ENCODE measurements at places on chromosomes 11 and 22. TPM values are rescaled to one million over a fixed set of nuclear protein-coding genes. Genes with fewer than 3 reads are reported as not detected.
A peak's percentile ranks its signal among the peaks of the same experiment; 100 is the strongest.

DNA sequence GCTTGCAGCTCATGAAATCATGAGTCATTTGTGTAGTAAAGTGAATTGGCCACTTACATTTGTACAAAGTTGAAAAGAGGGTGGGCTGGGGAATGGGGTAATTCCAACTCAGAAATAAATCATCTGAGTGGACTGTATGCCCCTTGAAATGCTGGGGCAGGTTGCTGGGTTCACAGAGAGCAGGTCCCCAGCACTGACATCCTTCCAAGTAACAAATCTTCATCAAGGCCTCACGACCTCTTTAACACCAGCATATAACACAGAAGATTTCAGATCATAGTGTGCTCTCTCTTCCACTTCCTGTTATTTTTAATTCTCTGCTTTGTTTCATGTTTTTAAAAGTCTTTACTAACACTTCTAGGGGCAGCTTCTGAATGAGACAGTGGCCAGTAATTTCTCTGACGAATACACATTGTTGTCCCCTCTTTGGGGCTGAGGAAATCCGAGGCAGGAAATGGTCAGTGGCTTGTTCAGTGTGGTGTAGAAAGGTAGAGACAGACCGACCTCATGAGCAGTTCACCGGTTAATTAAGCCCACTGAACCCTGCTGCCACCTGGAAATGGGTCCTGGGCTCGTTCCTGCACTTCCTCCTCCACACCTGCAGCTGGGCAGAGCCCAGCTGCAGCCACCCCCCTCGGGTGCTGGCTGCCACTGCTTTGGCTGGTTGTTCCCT, 127.7 kb downstream of the MAML2 start:
- DNase-seq = no peak

DNA sequence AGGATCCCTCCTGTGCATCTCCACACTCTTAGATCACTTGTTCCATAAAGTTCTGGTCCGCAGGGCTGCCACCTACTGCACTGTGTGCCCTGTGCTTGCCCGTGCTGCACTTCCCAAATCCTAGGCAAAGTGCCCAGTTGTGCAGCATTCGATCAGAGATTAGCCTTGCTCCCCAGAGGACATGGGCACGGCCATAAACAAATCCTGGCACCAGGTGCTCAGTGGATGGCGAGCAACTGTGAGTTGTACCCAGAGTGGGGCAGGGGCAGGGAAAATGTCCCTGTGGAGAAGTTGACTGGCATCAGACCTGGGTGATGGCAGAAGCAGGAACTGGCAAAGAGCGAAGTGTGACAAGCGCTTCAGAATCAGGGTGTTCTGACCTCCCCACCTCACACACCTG, 4.7 kb downstream of the FADS2 start:
- DNase-seq = no peak

GRCh38 chr11:124920870-124921609, 2.0 kb downstream of the HEPN1 start:
- DNase-seq = peak; percentile 53

GRCh38 chr11:10108915-10109680, 184.9 kb downstream of the SBF2 start:
- DNase-seq = peak; percentile 53

GRCh38 chr11:2207773-2208621, 36.4 kb upstream of the TH start:
- no peak for DNase-seq

- no peak for DNase-seq
These were observed 22.6 kb downstream of the MRGPRD start for GRCh38 chr11:68958211-68958610.

DNA sequence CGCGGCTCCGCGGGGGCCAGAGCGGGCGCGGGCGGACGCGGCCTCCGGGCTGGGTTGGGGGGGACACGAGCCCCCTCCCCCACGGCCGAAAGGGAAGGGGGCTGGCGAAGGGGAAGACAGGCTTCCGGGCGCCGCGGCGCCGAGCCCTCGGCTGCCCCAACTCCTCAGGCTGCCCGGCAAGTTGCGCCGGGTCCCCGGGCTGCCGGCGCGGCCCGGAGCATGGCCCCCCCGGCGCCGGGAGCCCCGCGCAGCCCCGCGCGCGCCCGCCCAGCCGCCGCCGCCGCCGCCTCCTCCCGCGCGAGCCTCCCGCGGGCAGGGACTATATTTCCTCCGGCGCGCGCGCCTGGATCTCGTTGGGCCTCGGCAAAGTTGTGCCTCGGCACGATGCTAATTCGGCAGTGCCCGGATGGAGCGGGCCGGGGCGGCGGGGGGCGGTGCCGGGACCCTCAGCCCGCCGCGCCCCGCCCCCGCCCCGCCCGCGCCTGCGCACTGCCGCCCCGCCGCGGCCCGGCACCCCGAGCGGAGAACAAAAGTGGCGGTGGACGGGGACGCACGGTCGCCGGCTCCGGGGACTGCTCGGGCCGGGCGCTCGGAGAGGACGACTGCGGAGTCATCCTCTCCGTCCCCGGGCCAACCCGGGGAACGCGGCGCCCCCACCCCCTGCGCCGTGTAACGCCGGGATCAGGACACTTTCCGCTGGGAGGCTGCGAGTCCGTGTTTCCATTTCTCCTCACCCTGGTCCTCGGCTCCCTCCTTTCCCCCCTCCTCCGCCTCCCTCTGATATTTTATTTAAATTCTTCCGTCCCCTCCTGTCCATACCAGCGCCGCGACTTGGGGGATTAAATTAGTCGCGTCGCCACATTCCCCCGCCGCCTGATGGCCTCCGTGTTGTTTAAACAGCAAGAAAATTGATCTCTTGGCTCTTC, at the start of gene PHF21B:
Gene PHF21B (minus strand): TSS at position 400 of the 926 bp plus-strand sequence. CDS start 456 bp downstream, outside the sequence.
- DNase-seq = no peak

The MAJIN gene
- not detected for total RNA-seq

The LINC01488 gene
- total RNA-seq = not detected

The CCDC89 gene
- 4.1 TPM for total RNA-seq
